ENCODE measurements at places on chromosomes 16 and 17. TPM values are rescaled to one million over a fixed set of nuclear protein-coding genes. Genes with fewer than 3 reads are reported as not detected.

DNA sequence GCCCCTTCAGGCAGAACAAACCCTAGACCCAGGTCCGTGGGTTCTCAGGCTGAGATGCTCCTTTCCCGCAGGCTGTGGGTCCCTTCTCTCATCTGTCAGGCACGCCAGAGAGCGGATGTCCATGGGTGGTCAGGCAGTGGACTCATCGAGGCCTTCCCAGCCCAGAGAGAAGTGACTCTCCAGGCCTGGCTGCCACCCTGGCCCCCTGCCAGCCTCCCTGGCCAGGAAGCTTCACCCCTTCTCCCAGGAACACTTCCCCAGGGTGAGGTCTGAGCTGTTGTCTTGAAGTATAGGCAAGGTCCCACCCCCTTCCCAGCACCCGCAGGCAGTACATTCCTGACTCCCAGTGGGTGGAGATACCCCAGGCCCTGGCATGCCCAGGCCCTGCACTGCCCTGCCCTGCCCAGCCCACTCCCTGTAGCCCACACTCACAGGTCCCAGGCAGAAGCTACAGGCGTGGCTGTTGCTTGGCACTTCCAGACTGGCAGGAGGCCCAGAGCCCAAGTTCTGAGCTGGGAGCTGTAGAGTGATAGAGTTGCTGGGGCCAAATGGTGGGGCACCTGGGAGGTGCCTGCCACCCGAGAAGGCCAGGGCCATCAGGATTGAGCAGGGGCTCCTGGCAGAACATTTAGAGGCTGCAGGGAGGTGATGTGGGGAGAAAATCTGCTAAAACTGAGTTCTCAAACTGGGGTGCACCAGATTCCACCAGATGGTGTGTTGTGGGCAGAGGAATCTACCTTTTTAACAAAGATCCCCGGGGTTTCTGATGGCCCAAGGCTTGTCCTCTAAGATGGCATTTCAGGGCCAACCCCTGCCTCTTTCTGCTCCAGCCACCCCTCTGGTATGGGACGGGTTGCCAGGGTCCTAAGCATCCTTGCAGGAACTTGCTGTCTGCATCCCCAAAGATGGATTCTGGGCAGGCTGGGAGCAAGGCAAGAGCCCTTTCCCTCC is 6.7 kb downstream of the ITGA3 start:
- DNase-seq = no peak

GRCh38 chr17:17139972-17140589 is 66.1 kb downstream of the PLD6 start:
- no peak for DNase-seq

DNA sequence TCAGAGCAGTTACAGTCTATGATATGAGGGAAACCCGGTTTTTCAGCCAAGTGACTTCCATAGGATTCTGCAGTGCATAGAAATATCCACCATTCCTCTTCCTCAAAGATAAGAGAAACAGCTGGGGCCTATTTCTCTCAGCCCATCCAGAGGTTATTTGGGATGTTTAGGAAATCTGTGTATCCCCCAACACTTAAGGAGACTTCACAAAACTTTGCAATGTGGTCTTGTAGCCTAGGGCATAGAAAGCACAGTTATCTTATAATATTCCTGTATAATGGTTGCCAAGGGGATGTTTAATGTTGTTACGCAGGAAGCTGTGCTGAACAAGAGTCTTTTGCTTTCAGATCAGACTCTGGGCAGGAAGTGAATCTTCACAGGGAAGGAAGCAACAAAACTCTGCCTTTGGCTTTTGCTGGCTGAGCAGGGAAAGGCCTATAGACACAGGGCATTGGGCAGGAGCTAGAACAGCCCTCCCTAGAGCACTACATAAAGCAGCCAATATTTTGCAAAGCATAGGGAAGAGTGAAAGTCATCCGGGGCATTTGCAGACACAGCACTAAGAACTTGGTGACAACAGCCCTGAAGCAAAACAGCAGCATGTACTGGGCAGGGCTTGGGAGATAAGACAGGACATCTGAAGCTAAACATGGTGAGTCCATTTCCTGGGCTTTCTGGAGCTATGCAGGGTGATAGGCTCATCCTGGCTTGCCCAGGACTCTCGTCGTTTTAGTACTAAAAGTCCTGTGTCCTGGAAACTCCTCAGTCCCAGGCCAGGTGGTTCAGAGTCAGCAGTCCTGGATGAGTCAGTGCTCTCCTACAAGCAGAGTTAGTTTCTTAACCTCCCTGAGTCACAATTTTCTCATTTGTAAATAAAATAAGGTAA is 18.7 kb upstream of the BEAN1 start:
- DNase-seq = no peak

DNA sequence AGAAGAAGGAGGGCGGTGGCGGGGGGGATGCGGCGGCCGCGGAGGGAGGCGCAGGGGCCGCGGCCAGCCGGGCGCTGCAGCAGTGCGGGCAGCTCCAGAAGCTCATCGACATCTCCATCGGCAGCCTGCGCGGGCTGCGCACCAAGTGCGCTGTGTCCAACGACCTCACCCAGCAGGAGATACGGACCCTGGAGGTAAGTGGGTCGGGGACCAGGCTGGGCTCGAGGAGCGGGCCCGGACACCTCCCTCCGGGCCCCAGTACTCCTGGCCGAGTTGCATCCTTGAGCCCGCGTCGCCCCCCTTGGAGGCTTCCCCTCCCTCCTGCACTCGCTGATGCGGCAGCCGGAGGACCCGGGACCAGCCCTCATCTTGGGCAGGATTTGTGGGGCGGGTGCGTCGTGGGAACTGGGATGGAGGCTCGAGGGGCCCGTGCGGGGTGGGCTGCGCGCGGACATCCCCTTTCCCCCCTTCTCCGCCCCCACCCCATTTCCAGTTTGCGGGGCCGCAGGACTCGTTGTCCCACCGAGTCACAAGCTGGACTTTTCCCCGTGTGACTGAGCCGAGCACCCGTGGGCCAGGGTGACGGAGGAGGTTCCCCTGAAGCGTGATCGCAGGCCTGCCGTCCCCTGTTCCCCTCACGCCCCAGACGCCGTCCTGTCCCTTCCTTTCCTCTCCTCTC is 572 bp downstream of the KSR1 start:
- no peak for DNase-seq

GRCh38 chr17:72872396-72872795 is 220.1 kb downstream of the SLC39A11 start:
- no peak for DNase-seq

DNA sequence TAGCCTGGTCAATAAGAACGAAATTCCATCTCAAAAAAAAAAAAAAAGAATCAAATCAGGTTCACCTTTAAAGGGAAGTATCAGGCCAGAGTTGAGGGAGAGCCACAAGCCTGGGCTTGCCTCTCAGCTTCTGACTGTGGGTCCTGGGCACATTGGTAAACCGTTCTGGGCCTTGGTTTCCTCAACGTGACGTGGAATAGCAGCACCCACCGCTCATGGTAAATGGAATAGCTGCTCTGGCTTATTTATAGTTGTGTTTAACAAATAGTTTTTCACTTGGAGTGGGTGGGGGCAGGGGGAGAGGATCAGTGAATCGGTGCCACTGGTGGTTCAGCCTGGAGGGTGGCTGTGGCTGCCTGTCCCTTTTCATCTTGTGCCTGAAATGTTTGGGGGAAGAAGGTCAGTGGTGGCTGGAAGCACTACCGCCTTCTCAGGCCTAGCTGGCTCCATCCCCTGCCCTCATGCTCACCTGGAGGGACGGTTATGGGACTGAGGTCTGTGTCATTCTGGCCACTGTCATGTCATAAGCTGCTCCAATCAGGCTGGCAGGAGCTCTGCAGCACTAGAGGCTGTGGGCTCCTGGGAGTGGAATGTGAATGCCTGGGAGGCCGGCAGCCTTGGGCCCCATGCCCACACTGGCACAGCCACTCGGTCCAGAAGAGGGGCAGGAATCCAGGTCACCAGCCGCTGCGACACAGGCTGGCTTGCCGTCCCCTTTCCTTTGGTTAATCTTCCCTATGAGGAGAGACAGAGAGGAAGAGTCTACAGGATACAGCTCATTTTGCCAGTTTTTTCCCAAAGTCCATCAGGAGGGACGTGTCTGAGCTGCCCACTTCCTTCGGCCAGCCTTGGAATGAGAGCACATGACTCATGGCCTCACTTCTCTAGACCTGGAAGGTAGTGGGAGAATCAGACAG is 27.0 kb downstream of the CCR7 start:
- no peak for DNase-seq

The HIGD1B gene
- total RNA-seq = not detected

The C16orf54 gene
- total RNA-seq = 18.0 TPM

The CDC27 gene
- total RNA-seq = 109 TPM

Measured in activated T-helper 2 cell treated with anti-CD3 and anti-CD28 coated beads, Interferon-gamma antibody, Interleukin-2, Interleukin-4, amounts not matched to agents 10 μg/mL and 5 μg/mL and 100 μg/mL, durations not matched to agents 14 hours and 24 hours and 36 hours (primary cell).